ENCODE measurements at places on chromosomes 12 and 14.

DNA sequence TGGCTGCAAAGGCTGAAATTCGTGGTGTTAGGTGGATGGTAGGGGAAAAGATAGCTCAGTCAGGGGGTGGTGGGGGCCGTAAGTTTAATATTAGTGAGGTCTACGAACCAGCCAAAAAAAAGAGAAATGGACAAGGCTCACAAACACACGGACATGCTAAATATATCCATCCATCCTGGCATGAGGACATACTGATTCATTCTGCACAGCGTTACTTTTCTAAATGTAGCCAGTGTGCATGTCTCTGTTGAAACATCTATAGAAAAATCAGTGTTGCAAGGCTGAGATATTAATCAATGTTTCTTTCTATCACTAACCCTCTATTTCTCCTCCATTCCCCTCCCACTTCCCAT, 150.6 kb downstream of the PIWIL1 start:
- no peak for DNase-seq

- no peak for DNase-seq
These were observed 242.0 kb upstream of the DAAM1 start for GRCh38 chr14:58946431-58946830.

DNA sequence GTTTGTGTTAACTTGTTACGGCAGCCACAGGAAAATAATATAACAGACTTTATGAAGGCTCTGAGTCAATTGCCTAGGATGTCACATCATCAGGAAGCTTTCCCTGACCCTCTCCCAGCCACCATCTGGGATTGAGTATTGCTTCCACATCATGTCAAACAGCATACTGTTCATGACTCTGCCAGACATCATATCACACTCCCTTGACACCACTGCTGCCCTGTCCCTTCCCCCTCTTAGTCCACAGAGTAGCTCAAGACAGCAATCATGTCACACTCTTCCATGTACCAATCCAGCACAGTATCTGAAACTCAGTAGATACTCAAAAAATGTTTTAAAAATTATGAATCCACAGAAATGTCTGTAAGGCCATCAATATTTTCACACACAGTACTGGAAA, 168.0 kb downstream of the PIK3C2G start:
- DNase-seq, result no peak

DNA sequence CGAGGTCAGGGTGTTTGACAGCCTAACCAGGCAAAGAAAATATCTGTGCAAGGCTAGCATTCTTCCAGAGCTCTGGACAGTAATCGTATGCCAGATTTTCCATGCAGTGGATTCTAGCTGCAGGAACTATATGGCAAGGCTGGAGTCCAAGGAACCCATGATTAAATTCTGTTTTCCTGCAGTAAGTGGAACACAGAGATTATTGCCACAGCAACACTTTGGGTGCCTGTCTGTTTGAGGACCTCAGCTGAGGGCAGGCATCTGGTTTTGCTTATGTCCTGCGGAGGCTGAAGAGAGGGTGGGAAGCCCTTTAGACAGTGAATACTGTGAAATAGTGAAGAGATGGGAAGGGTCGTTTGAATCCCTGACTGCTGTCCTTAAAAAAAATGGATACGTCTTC, 104.4 kb downstream of the DAD1 start:
- DNase-seq, result peak; percentile 76

GRCh38 chr14:100568164-100568997, 18.8 kb downstream of the BEGAIN start:
- DNase-seq, result no peak

- no peak for DNase-seq
These were observed 17.2 kb downstream of the USP30 start for GRCh38 chr12:109069307-109070271.

- no peak for DNase-seq
These were observed 35.2 kb upstream of the SLC38A1 start for GRCh38 chr12:46304070-46304469.

DNA sequence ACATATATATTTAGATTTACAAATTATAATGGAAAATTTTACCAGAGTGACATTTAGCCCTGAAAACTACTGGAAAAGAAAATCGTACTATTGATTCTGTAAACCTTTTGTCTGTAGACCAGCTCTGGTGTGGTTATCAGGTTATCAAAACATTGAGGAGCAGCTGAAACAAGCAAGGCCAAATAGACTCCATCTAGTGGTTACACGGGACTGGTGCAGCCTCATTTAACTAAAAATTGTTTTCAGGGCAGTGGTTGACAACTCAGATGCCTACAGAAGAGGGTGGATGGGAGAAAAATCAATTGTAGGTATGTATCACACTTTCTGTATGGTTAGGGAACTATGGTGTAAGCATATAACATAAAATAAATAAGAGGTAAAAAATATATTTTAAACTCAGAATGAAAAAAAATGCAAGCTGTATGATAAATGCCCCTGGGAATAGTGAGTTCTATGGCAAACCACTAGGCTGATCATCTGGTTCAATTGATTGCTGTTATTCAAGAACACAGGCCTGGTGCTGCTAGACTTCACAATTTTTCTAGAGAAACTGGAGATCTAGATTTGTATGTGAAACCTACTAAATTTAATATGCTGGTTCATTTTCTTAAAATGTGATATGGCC, 51.2 kb downstream of the ACSS3 start:
- DNase-seq, result peak; percentile 56

DNA sequence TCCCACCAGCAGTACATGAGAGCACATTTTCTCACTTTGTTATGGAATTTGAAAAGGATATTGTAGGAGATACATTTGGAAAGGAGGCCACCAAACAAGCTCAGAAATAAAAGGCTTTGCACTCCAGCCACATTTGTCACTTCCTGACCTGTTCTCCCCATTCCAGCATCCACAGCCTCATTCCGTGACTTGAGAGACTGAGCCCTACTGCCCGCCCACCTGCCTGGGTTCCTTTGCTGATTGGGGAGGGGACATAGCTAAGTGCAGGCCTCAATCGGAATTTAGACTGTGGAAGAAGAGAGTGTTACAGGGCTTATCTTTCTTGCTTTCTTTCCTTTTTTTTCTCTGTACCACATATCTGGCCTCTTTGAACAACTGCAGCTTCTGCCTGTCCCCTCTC, 735.4 kb upstream of the TMEM132C start:
- DNase-seq, result no peak

- DNase-seq, result no peak
These were observed 5.5 kb downstream of the CEP170B start for GRCh38 chr14:104870368-104871144.

DNA sequence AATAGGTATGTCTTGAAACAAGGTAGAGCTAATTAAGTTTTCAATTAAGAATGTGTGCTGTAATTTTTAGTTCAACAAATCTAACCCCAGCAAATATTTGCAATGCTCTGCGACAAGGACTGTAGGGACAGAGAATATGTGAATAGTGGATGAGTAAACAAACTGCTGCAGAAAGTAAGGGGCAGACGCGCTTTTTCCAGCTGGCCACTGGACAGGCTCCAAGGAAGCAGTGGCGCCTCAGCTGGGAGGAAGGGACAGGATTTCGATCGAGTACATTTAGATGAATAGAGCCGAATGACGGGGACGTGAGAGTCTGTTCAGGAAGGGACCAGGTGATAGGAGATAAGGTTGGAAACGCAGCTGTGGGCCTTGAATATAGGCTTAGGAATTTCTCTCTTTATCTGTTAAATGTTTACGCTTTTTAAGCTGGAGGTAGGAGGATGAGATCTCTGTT, 69.3 kb downstream of the ELK3 start:
- peak; percentile 74 for DNase-seq

- DNase-seq, result no peak
These were observed 126.4 kb upstream of the FOXN3 start for GRCh38 chr14:89543425-89543790.

GRCh38 chr12:117533687-117534086, 172.3 kb upstream of the NOS1 start:
- DNase-seq, result no peak

GRCh38 chr12:107875786-107876185, 101.3 kb downstream of the ASCL4 start:
- DNase-seq, result no peak

DNA sequence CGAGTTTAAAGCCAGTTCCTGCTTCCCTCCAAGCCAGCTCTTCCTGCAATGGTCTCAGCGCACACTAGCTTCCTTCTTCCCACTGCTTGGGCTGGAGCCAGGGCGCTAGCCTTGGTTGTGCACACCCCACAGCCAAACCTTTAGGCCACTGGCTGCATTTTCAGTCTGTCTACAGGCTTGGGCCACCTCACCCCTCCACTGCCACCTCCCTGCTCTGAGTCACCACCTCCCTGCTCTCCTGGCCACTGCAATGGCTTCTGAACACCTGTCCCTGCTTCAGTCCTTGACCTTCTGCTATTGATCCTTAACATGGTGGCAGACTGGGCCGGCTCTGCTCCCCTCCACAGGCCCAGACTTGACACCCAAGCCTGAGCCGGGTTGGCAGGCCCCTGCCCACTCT, 151.1 kb downstream of the RBM19 start:
- DNase-seq, result no peak

GRCh38 chr12:81084811-81085350, 7.0 kb downstream of the ACSS3 start:
- DNase-seq, result no peak

- peak; percentile 96 for DNase-seq
These were observed 49.9 kb upstream of the PLEKHG3 start for GRCh38 chr14:64654246-64654900.

DNA sequence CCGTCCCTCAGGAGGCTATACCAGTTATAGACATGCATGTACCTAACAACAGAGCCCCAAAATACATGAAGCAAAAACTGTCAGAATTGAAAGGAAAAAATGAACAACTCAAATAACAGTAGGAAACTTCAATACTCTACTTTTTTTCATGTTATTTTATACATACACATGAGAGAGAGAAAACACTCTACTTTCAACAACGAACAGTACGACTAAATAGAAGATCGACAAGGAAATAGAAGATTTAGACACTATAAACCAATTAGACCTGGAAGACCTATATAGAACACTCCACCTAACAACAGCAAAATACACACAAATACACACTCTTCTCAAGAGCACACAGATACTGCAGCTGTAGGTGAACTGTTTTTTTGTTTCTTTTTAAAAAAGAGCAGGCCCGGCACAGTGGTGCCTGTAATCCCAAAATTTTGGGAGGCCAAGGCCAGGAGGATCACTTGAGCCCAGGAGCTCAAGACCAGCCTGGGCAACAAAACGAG, 34.7 kb upstream of the PNMA1 start:
- no peak for DNase-seq

- no peak for DNase-seq
These were observed 256.7 kb downstream of the SUDS3 start for GRCh38 chr12:118633071-118633470.

DNA sequence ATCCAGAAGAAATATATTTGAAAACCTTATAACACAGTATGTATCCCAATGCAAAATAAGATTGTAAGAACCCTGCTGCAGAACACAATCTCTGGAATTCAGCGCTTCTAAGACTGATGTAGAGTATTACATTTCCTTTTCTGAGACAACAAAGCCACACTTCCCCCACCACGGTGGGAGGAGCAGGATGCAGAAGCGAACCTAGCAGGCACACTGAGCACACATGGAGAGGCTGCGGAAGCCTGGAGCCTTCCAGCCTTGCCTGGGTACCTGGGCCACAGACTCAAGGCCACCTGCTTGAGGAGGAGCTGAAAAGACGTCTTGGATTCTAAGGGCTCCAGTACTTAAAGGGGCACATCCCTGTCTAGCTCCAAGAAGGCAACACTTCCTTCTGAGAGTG, 46.4 kb downstream of the TCHP start:
- no peak for DNase-seq
